D721Med (cell line): ENCODE measurements at places on chromosomes 6 and 20.

DNA sequence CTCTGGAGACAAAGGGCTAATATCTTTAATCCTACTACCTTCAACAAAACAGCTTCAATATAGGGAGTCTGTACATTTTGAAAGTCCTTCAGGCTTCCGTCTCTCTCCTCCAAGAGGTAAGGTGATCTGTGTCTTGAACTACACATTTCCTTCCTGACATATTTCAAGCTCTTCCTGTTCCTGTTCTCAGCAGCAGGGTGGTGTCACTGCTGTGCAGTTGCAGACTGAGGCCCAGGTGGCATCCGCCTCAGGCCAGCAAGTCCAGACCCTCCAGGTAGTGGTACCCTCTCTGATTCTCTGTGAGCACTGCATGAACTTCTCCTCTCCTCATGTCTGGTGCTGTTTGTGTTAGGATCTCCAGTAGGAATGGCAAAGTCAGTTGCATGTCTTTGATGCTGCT, 7.8 kb downstream of the NFYA start:
- DNase-seq, result no peak

DNA sequence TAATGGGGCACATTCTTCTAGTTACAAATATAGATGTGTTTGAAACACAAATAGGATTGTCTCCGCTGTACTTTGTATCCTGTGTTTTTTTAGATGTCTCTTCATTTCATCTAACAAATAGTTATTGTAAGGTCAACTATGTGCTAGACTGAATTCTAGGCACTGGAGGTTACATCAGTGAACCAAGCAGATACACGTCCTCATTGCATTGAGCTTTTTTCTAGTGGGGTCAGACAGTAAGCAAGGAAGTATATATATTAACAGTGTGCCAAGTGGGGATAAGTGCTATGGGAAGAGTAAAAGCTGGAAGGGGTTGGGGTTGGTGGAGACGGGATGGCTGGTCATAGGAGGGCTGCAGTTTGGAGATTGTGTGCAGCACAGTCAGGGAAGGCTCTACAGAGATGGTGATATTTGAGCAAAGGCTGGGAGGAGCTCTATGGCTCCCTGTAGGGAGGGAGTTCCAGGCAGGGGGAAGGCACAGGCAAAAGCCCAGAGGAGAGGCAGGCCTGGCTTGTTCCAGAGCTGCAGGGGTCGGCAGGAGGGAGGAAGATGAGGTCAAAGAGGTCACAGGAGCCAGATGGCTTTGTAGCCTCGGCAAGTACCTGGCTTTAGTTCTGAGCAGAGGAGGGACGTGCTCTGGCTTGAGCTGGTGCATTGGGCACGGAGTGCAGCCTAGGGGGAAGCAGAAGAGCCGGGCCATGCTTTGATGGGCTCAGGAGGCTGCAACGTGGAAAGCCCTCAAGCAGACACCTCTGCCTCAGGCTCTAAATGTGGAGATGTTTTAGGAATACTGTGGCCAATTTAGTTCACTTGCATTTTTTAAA, 152.3 kb downstream of the ZDHHC14 start:
- DNase-seq, result no peak

- no peak for DNase-seq
Observed at GRCh38 chr6:21935561-21936028, 342.0 kb downstream of the SOX4 start.

DNA sequence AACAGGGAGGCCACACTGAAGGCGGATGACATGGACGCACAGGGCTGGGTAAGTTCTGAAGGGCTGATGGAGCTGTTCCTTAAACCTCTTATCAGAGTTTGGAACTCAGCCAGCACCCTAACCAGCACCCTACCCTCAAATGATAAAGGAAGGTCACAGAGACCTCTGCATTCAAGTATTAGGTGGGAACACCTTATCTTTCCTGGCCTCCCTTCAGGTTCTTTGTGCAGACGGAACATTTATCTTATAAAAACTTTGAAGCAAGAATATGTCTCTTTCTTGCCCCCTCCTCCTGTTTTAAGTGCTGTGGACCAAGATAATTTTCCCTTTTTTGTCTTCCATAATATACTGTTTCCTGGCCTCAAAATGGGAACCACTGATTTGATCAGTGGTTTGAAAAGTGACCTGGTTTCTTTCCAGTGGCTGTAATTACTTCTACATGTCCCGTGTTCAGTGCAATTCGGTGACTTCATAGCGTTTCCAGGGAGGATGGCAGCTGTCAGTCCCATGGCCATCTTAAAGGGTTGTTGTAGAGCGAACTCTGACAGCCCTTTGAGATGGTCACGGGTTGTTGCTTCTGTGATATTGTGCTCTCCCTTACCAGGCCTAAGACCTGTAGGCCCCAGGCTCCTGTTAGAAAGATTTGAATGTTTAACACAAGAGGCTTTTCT, 213.2 kb upstream of the MYLIP start:
- no peak for DNase-seq

DNA sequence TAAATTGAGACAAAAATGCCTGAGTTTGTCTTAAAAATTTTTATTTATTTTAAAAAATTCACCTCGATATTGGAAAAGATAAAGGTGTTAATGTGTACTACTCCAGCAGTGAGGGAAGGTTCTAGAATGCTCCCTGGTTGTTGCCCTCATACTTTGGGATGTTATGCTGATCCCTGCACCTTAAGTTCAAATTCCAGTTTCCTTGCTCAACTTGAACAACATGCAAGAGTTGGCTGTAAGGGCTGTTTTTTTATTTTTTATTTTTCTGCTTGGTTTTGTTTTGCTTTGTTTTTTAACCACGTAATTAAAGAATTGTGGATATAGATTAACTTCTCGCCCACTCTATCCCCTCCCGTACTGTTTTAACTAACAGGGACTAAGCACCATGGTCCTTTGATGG, 158.7 kb upstream of the CITED2 start:
- DNase-seq, result no peak

DNA sequence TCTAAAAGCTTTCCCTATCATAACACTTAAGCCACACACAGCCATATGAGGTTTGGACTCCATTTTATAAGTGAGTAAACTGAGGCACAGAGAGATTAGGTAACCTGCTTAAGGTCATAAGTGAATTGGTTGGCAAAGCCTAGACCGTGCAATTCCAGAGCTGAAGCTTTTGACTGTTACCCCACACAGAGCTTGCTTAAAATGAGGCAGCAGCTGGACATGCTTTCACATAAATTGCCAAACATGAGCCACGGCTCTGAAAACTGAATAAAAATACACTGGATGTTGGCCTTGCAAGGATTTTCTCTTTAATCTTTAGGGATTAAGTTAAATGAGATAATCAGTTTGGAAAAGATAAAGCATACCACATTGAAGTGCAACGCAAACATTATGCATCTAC, 2.5 kb downstream of the RIPOR2 start:
- DNase-seq, result no peak

- DNase-seq, result no peak
Observed at GRCh38 chr20:17875981-17876385, 92.6 kb downstream of the SNX5 start.

DNA sequence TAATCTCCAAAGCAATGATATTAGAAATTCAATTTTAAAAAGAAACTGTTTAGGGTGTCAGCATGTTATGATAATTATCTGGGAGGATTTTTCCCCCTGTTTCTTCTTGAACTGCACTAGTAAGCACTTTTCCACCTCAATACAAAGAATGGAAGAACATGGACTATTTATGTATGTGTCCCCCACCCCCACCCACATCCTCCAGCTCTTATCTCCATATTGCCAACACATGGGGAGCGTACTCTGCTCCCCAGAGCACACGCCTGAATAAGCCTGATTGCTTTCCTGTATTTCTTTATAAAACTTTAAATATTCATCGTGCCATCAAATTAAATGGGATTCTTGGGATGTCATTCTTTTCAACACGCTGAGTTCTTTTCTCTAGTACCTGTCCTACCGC, 11.4 kb upstream of the LRFN2 start:
- DNase-seq, result no peak

DNA sequence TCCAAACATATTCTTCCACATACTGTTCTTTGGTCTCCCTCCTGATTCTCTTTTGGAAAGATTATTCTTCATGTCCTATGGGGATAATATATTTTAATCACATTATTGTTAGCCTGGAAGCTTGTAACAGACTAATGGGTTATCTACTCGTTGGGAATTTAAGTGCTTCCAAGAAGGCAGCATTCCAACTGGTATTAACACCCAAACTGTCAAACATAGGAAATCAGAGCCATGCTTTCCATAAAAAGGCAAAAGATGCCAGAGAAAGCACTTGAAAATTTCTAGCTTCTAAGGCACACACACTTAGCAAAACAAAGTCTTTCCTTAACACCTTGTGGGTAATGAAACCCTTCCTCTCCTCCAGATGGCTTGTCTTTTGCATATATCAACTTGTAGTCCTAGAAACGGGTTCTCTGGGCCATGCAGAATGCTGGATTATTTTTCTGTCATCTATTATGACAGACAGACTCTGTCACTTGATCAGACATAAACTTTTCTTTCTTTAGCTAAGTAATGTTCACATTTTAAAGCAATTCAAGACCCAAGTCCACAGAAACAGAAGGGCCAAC, 41.5 kb downstream of the B4GALT5 start:
- no peak for DNase-seq

DNA sequence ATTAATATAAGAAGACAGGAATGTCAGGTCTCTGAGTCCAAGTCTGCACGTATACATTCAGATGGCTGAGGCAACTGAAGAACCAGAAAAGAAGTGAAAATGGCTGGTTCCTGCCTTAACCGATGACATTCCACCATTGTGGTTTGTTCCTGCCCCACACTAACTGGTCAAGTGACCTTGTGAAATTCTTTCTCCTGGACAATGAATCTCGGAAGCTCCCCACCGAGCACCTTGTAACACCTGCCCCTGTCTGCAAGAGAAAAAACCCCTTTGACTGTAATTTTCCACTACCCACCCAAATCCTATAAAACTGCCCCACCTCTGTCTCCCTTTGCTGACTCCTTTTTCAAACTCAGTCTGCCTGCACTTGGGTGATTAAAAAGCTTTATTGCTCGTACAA, 140.4 kb downstream of the SYNE1 start:
- no peak for DNase-seq

GRCh38 chr20:47944682-47945081, 159.4 kb upstream of the SULF2 start:
- DNase-seq, result no peak

DNA sequence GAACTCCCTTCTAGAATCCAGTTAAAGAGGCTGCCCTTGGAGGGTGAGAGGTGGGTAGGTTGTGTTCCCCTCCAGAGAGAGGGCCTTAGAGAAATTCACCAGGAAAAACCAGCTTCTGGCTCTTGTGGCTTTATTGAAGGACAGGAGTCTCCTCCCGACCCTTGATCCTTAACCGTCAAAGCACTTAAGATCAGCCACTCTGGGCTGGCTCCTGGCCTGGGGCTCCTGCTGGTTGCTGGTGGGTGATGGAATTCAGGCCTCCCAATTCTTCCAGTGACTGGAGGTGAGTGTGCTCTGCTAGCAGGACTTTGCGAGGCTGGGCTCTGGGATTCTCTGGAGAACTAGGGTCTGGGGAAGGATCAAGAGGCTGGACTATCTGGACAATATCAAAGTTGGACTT, 75.6 kb upstream of the LGSN start:
- DNase-seq, result no peak

DNA sequence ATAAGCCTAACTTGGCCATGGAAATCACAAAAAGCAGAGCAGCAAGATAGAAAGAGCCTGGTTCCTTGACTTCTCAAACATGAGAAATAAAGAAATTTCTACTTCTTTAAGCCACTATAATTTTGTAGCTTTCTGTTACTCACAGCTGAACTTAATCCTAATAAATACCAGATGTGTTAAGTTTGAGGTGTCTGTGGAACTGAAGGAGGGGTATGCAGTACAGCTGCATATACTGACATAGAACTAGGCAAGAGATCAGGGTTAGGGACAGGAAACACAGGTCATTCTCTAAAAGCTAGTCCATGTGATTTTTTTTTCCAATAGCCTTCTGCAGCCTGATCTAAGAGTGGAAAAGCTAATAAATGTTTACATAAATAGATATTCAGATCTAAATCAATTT, 123.9 kb downstream of the COL12A1 start:
- no peak for DNase-seq

- DNase-seq, result no peak
Observed at GRCh38 chr6:25661129-25661779, 9.2 kb downstream of the SCGN start.

- DNase-seq, result no peak
Observed at GRCh38 chr6:15280028-15280427, 34.2 kb downstream of the JARID2 start.

GRCh38 chr6:23200946-23201345, 631.6 kb downstream of the HDGFL1 start:
- DNase-seq, result no peak

DNA sequence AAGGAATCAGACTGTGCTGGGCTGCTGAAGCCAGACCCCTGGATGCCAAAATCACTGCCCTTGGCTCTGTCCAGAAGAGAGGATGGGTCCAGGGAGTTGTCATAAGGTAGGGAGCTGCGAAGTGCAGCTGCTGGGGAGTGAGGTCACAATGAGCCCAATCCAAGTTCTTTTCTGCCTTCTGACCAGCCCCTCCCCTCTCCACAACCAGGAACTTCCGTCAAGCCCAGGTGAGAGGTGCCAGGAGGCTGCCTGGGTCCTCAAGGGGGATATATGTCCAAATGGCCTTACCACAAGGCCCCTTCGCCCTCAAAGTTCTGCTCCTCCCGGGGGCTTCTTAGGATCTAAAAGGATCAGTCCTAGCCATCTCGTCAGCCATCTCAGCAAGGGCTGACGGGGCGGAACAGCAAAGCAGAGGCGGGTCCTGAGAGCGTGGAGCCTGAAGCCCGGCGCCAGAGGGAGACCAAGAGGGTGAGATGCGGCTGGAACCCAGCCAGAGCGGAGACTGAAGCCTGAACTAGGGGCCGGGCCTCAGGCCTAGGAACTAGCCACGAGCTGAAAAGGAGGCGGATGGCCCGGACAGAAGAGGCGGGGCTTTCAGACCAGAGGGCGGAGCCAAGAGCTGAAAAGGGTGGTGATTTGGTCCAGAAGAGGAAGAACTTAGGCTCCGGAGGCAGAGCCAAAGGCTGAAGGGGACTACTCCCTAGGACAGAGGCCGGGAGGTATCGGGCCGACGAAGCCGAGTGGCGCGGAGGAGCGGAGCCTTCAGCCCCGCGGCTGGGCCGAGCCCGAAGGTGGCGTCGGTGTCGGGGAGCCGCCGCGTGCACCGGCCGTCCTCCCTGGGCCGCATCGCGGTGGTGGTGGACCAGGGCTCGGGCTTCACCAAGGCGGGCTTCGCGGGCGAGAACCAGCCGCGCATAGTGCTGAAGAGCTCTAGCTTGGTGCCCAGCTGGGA, at the start of gene ACTL10:
Gene ACTL10 (plus strand): TSS at position 651 of the 952 bp plus-strand sequence. CDS start 555 bp downstream, outside the sequence.
- DNase-seq, result no peak
